NB4 (cell line): ENCODE measurements at places on chromosomes 11 and 22.

DNA sequence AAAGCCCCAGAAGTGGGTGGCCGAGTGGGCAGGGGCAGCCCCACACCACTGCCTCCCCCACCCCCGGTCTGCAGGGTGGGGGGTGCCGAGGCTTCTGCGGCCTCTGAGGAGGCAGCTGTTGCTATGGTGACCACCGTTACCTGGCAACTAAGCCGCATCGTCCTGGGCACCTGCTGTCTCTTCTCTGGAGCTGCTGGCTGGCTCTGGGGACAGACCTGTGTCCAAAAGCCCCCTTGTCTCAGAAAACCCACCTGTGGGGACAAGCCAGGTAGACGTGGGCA is 79.9 kb upstream of the PRR5 start:
- DNase-seq = no peak

DNA sequence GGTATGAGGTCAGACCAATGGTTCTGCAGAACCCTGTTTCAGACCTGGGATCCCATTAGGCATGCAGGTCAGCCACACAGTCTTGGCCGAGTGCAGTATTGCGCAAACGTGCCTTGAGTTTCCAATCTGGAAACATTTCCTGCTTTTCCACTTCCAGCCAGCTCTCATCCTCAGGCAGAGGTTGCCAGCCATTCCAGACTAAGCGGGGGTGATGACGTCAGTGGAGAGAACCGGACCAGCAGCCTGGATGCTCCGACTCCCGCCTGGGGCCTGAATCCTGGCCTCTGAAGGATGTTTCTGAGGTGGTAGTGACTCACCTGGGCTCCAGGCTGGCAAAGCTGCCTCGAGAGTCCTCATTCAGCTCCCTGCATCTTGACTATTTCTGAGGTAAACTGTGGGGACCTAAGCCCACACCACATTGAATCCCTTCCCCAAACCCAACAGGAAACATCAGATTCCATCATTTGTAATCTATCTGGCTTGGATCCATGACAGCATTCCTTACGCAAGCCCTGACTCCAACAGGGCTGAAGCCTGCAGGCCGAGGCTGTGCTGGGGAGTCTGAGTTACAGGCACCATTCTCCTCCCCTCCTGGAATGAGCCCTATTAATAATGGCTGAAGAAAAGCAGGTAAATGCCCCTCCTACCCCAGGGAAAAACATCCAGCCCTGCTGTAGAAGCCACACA is 83.0 kb downstream of the ABTB2 start:
- DNase-seq = no peak

GRCh38 chr11:35041070-35041554 is 97.9 kb upstream of the CD44 start:
- no peak for DNase-seq

DNA sequence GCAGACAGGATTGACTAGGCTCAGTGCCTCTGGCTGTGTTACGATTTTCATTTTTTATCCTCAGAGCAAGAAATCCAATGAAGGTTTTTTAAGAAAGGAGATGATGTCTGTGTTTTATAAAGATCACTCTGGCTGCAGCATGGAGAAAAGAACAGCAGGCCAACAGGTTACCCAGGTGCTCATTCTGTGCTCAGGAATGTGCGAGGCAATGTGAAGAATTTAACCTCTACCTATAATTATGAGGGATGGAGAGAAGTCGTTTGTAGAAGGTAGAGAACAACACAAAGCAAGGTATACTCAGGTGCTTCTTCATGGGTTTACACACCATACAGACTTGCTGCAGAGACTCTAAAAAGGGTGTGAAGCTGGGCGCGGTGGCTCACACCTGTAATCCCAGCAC is 10.0 kb upstream of the RTCB start:
- no peak for DNase-seq

GRCh38 chr22:22981670-22982571 is 88.4 kb upstream of the GNAZ start:
- DNase-seq = no peak

GRCh38 chr11:60951606-60951903 is 421 bp downstream of the SLC15A3 start:
- no peak for DNase-seq

- DNase-seq = no peak
Observed at GRCh38 chr11:18490736-18491485, 35.3 kb downstream of the LDHAL6A start.

DNA sequence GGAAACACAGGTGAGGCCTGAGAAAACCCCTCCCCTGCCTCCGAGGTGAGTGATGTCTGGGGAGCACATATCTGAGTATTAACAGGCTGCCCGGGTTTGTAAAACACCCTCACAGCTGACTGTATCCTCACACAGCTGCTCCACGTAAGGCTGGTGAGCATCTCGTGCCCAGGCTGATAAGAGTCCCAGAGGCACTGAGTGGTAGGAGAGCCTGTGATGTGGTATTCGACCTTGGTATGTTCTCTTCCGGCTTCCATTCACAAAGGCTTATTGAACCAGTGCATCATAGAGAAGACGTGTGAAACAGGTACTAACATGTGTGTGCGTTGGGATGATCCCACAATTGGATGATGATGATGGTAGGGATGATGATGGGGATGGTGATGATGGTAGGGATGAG is 71.7 kb downstream of the RASSF10 start:
- DNase-seq = no peak

- no peak for DNase-seq
Observed at GRCh38 chr11:133518702-133519264, 13.5 kb downstream of the OPCML start.

DNA sequence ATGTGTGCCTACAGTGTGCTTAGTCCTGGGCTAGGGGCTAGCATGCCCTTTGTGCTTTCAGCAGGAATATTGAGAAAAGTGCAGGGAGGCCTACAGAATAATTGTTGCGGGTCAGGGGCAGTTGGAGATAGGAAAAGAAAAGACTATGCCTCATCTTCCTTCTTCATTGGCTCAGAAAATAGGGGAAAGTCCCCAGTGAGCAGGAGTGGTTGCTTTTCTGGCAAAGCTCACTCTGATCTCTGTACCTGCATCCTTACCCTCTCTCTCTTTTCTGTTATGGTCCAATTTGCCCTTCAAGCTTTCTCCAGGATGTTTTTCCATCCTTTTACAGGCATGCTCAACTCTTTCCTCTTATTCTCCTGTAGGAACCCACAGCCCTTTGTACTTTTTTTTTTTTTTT is 29.5 kb upstream of the RRM1 start:
- no peak for DNase-seq

- DNase-seq = no peak
Observed at GRCh38 chr11:117481885-117482284, 154.2 kb downstream of the CEP164 start.

DNA sequence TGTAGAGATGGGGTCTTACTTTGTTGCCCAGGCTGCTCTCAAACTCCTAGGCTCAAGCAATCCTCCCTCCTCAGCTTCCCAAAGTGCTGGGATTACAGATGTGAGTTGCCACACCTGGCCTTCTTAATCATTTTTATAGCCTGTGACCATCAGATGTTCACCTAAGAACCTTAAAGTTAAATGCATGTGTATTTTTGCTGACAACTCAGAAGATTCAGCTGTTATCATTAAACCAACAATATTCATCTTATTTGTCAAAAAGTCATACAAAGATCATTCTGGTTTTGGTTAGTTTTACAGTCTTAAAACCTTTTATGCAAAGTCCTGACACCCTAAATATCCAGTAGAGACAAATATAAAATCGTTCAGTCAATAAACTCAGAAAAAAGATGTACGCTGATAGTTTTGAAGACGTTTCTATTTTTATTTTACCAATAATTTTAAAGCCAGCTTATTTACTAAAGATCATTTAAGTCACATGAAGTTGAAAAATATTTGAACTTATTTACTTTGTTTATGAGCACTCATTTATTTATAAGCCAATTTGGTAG is 22.2 kb downstream of the CLDN5 start:
- no peak for DNase-seq

DNA sequence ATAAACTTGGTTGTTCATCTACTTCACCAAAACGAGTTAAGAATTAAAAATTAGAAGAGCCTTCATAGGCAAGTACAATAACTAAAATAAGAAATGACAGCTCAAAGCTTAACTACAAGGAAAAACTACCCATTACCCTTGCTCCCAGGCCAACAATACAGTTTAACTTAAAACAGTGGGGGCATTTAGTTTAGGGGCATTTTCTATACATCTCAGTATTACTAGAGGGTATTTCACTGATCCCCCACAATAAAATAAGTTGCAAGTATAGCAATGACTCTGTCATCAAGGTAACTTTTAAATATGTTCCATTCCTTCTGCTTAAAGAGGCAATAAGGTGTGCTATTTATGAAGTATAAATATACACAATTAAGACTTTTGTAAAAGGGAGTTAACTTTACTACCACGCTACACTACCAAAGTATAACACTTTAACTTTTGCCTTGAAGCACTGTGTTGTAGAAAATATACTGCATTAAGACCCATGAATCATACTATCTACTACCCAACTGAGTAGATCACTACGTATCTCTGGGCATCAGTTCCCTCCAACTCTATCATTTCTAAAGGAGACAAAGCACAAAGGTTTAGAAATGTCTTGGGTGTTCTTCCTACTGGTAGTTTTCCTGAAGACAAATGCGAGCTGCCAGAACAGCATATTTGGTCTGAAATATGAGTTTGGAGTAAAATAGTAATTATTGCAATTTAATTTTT is 29.8 kb downstream of the CHORDC1 start:
- no peak for DNase-seq

DNA sequence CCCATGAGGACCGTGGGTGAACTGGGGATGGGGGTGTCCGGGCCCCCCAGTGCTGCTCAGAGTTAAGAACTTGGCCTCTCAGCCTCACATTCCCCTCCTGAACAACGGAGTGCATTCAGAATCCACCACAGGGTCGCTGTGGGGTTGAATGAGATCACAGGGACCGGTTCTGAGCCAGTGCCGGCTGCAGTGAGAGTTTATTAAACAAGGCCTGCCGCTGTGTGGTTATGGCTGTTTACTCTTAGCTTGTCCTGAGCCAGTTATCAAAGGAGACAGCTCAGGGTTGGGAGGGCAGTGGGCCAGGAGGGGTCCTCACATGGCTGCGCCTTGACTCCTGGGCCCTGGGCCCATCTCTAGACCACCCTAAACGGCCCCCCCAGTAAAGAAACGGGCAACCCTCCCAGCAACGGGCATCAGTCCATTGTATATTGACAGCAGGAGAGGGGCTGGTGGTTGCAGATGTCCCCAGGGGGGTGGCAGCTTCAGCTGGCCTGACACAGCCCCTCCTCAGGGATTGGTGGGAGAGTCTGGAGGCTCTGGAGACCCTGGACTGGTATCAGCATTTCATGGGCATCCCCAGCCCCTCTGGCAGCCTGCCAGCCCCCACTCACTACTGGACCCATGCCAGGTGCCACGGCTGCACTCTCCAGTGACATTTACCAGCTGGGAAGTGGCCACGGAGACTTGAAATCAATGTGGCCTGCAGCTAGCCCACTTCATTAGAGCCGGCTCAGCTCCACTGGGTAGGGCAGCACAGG is 15.1 kb upstream of the CABP7 start:
- no peak for DNase-seq

DNA sequence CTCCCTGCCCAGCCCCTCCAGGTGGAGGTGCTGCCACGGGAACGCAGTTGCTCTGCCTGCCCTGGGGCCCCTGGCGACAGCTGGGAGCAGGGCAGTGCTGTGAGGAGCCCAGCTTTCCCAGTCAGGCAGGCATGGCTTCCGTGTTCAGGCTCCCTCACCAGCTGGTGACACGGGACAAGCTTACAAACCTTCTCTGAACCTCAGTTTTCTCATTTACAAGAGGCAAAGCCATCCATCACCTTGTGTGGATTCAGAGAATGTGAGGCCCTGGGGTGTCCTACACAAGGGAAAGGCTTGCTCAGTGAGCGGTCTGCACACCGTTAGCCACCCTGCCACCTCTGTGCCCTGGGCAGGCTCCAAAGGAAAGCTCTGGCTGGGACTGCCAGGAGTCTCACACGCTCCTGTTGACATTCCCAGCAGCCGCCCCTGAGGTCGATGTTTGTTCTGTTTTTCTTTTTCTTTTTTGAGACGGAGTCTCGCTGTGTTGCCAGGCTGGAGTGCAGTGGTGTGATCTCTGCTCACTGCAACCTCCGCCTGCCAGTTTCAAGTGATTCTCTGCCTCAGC is 23.5 kb downstream of the SUN2 start:
- DNase-seq = no peak

- peak; percentile 58 for DNase-seq
Observed at GRCh38 chr22:46047841-46048595, 71.1 kb upstream of the WNT7B start.

DNA sequence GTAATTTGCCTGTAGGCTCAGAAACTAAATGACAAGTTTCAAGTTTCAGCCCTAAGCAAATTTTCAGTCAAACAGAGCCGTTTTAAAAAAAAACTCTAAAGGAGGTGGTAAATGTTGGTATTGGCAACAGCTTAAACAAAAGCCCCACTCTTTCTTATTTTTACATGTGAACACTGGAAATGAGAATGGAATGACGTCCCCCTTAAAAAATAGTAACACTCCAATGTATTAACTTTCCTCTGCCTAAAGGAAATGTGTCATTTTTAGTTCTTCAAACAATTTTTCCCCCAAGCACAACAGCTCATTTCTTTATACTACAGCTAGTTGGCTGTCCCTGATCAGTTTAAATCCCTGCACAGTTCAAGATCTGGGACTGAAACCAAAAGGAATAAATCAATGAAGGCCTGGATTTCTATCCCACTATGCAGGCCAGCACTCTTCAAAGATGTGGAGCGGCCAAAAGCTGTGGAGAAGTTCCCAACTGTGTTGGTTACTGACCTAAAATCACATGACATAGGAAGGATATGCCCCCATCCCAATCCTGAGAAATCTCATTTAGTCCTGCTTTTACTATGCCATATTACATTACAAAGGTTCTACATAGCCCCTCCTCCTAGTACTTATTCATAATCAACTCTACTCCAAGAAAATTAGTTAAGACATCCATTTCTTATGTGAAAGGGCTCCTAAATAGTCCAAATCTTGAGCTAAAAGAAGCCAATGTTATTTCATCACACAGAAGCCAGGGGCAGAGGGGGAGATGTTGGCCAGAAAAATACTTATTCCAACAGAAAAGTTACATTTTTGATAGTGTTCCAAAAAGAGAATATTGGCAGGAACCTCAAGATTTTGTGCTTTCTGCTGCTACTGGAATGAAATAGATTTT is 95.9 kb downstream of the CADM1 start:
- no peak for DNase-seq

GRCh38 chr22:44057401-44057987 is 33.4 kb downstream of the PARVB start:
- no peak for DNase-seq

DNA sequence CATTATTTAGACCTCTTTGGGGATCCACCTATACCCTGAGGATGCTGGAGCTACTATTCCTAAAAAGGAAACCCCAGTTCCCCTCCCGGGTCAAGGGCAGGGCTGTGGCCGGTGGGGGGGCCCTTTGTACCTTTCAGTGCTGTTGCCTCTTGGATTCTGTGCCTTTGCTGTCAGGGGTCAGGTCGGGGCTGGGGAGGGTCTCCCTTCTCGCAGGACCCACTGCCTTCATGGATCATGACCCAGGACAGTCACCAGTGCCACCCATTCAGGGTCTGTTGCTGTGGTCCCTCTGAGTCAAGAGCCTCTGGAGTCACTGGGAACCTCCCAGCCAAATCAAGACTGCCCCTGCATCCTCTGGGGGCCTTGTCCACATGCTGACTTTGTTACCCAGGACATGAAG is 78.1 kb upstream of the CCND1 start:
- DNase-seq = no peak

GRCh38 chr22:17824457-17824856 is 50.2 kb upstream of the BID start:
- no peak for DNase-seq
